GM19239 (cell line): ENCODE measurements at places on chromosomes 7 and 10.

DNA sequence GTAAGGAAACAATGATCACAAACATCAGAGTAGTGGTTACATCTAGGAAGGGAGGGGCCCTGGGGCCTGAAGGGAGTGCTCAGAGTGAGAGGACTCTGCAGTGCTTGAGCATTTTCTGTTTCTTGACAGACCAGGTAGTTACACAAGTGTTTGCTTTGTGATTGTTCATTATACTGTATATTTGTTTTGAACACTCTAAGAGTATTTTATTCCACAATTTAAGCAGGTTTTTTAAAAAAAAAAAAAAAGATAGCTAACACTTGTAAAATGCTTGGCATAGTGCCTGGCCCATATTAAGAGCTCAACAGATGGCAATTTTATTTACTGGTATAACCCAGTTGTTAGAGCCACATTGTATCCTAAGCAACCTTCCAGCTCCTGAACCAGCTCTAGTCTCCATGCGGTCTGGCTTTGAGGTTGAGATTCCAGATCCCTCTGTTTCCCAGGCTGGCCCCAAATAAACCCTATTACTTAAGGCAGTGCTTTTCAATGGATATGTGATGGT is 20.1 kb upstream of the ATXN7L1 start:
- no peak for DNase-seq

DNA sequence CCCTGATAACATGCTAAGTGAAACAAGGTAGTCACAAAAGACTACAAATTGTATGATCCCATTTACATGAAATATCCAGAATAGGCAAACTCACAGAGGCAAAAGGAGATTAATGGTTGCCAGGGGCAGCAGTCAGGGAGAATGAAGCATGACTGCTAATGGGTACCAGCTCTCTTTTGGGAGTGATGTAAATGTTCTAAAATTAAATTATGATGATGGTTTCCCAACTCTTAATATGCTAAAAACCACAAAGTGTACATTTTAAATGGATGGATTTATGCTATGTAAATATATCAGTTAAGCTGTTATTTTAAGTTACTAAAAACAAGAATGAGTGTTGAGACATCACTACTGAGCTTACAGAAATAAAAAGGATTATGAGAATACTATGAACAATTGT is 12.6 kb downstream of the CYP51A1 start:
- DNase-seq = no peak

DNA sequence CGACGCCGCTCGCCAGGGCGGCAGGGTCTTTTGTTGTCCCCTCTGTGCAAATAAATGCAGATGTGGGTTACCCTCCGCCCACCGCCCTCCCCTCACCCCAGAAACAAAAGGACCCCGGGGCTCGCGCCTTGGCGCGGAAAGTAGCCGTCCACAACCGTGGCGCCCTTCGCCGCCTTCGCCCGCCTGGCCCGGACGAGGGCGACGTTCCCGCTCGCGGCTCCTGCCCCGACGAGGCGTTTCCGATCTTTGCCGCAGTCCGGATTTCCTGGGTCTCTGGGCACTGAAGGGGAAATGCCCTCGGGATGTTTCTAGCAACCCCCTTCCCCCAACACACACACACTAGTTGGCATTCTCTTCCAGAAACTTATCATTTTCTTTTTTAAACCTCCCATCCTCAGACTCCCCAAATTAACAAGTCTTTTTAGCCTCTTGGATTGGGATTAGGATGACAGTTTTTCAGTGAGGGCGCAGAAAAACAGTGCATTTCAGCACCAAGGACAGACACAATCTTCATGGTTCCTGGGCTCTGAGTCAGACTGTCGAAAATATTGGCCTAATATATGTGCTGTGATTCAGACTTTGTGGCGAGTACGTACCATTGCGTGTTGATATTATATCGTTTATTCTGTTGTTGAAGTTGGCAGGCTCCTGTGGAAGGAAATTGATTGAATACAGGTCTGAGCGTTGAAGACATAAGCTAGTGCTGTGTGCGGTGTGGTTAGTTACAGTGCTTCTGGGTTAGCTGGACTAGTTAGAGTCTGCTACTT is 771 bp downstream of the PHYHIPL start:
- DNase-seq = no peak

DNA sequence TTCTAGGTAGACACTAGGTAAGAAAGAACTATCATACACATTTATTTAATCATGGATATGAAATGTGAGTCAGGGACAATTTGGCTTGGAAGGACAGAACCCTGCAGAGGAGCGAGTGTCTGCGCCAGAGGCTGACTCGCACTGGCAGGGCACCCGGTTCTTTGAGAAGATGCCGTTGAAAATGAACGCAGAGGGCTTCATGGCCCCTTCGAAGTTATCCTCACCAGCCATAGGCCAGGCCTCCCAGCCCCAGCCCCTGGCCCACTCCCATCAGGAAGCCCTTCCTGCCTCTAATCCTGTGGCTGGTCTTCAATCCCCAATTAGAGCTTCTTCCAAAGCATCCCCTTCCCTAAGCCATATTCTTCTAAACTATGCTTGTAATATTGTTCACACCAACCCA is 239.8 kb downstream of the TCERG1L start:
- DNase-seq = no peak

GRCh38 chr7:85023066-85023712 is 163.7 kb downstream of the SEMA3D start:
- DNase-seq = no peak

DNA sequence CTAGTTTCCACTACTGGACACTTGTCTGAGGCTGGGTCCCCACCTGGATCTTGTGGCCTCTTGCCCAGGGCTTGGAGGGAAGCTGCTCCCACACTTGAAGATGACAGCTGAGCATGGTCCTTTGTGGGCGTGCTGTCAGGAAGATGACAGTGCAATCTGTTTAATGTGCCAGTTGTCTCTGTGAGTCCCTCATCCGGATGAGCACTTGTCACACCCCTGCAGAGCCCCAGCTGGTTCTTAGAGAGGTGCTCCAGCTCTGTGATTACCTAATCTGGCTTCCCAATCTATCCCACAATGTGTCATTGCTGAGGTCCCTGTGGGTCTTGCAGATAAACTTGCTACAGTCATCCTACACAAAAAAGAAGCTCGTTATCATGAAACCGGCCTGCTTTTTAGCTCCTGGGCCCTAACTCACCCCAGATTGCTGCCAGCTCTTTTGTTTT is 34.8 kb upstream of the CCSER2 start:
- no peak for DNase-seq

DNA sequence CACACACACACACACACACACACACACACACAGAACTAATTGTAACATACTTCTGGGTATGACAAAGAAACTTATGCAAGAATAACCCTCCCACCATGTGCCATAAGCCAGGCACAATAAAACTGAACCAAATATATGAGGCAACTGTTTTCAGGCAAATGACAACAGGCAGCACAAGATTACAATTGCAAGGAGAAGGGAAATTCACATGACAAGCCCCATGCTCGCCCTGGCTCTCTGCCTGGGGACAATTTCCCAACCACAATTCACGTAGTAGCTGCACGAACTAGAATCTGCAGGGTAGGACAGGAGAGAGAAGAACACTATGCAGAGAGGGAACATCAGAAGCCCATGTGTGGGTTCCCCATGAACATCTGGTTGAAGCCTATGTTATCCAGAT is 143.3 kb downstream of the CALN1 start:
- no peak for DNase-seq

DNA sequence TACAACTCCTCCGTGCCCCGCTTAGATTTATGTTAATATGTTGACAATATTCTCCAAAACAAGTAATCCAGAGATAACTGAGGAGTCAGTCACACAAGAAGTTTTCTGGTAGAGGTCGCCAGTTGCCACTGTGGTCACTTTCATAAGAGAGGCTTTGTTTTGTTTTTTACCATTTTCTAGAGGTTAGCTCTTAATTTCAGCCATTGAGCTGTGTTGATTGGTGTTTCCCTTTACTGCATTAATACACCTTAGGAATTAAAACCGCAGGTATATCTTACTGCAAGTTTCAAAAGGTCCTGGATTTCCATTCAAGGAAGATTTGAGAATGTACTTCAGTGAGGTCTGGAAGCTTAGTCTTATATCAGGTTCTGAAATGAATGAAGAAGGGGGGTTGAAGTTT is 3.5 kb downstream of the BMI1 start:
- no peak for DNase-seq

- DNase-seq = no peak
Observed at GRCh38 chr10:15461353-15462108, 90.4 kb upstream of the FAM171A1 start.

DNA sequence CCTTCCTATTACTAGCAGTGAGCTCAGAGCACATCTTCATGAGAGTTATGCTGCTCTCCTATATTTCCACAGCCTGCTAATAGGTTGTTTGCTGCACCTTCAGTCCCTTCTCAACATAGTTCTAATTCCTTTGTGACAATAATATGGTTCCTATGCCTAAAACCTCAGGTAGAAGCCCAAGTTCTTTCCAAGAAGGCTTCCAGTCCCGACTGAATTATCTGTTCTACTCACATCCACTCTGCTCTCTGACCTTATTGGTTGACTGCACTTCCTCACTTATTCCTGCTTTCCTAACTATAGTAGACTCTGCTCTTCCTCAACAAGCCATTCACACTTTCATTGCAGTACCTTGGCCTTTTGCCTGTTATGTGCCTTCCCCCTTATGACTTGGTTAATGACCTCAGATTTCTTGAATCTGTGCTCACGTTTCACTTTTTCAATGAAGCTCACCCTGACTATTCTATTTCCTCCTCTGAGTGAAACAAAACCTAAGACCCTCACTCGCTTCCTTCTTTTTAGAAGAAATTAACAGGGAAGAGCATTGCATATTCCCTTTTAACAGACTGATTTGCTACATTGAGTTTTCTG is 132.7 kb downstream of the MDFIC start:
- no peak for DNase-seq
